Caki2 (cell line): ENCODE measurements at places on chromosomes 4 and X.

GRCh38 chr4:170875868-170876267 is 786.1 kb upstream of the AADAT start:
- no peak for DNase-seq

DNA sequence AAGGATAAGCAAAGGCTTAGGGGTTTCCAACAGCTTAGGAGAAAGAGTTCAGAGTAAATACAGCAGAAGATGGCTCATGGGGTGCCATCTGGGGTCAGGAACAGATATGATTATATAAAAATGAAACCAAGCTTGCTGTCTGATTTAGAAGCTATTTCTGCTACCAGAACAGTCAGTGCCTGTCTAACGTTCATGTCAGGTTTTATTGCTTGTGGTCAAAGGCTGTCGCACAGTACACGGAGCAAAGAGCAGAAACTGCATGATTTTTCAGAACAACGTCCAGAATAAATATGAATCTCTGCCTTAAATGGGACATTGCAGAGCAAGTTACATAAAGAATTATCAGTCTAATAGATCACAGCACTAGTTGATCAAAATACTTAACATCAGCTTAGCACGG is 17.4 kb downstream of the CETN2 start:
- DNase-seq: no peak

DNA sequence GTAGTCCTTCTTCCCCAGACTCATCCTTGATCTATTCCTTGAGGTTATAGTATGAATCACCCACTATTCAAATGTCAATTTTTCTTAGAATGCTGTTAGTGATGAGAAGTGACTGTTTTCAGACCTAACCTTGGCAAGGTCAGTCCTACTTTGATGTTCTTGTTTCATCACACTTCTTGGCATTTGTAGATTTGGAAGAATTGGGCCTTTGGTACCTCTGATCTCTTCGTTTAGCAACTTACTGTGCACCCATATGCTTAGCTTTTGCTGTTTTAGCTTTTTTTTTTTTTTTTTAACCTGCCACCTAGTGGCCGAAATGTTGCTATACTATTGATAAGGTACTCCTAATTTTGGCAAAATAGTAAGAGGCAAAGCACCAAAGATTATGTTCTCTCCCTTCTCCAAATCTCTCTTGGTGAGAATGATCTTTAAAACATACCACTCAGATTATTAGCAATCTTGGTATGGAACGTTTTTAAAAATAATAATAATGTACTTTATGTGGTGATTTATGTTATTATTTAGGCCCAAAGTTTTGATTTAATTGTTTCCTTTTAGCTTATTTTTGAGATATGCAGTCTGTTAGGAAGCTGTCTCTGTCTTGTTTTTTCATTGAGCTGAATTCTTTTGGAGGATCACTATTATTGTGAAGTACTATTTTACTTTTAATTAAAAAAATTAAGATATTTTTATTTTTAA is 16.6 kb downstream of the DCK start:
- DNase-seq: peak; percentile 44

DNA sequence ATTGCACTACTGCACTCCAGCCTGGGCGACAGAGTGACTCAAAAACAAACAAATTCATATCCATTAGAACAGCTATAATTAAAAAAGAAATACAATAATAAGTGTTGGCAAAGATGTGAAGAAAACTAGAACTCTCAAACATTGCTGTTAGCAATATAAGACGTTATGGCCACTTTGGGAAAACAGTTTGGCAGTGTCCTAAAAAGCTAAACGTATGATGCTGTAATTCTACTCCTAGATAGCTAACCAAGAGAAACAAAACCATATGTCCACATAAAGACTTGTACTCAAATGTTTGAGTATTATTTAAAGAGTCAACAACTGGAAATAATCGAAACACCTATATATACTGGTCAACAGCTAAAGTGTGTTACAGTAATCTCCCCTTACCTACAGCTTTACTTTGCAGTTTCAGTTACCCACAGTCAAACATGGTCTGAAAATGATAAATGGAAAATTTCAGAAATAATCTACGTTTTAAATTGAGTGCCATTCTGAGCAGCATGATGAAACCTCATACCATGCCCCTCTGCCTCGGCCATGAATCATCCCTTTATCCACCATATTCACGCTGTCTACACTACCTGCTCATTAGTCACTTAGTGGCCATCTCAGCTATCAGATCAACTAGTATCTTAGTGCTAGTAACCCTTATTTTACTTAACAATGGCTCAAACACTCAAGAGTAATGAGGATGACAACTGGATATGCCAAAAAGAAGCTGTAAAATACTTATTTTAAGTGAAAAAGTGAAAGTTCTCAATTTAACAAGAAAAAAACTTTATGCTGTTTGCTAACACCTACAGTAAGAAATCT is 4.9 kb downstream of the ELF2 start:
- peak; percentile 50 for DNase-seq

GRCh38 chr4:71288875-71289274 is 49.9 kb upstream of the SLC4A4 start:
- no peak for DNase-seq

DNA sequence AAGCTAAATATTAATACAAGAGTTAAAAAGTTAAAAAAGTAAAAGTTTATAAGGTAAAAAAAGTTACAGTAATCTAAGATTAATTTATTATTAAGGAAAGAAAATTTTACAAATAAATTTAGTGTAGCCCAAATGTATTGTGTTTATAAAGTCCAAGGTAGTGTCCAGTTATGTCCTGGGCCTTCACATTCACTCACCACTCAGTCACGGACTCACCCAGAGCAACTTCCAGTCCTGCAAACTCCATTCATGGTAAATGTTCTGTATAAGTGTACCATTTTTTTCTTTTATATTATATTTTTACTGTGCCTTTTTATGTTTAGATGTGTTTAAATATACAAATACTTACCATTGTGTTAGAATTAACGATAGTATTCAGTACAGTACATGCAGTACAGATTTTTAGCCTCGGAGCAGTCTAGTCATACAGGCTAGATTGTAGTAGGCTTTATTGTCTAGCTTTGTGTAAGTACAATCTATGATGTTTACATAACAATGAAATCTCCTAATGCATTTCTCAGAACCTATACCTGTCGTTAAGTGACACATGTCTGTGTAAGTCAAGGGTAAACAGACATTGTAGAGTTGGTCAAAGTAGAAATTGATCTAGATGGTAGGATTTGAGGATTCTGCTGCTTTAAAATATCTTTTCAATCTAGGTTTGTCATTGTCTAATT is 197.7 kb downstream of the GC start:
- no peak for DNase-seq

DNA sequence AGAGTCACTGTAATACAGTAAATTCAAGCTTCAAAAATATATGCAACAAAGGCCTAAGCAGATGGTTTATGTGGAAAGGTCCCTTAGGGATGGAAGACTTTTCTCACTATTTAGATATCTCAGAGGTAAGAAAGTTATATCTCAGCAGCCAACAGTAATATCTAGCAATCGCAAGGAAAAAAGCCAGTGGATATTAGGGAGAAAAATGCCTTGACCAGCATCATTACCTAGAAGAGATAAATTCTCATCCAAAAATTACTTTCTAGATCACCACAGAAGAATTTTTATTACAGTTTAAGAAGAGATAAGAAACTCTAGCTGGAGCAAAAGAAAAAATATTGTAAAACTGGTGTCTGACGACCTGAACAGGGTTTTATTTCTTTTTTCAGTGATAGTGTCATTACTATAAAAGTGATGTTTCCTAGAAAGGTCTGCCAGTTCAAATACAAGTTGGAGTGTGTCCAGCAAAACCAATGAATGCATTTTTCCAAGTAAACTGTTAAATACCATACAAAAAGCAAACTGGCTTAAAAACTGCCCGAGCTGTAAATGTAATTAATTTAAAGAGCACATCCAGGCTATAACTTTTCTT is 100.0 kb downstream of the ATP11C start:
- DNase-seq: no peak

DNA sequence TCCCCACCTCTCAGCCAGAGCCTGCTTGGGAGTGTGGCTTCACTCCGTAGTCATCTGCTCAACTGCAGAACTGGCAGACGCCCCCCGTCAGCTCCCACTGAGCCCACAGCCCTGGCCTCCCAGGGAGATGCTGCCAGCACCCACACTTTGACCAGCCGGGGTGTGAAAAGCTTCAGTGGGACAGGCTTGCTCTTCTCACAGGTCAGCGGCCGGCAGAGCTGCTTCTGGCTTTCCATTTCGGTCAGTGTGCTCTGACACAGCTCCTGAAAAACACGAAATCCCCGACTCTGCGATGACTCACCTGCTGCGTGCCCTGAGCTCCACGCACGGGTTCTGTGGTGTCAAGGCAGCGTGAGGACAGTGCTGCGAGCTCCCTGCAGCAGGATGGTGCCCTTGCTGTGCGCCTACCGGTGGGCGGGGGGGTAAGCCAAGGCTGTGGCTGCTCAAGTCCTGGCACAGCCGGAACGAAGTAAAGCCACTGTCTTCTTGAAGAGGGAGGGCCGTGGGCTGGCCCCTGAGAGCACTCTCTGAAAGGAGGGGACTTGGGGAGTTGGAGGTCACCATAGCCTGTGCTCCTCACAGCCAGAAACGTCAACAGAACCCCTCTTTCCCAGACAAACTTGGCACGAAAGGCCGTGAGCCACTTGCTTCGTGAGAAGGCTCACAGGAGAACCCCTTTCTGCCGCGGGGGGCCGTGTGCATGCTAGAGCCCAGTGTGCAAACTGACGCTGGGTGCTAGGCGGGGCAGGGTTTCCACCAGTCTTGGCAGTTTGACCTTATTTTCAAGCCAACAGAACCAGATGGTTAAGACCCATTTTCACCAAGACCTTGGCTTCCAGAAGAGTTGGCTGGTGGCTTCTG is 23.6 kb downstream of the NOP14 start:
- DNase-seq: no peak

GRCh38 chr4:99863804-99864203 is 30.4 kb downstream of the LAMTOR3 start:
- DNase-seq: no peak

GRCh38 chrX:12892716-12893115 is 13.7 kb upstream of the TLR8 start:
- no peak for DNase-seq

DNA sequence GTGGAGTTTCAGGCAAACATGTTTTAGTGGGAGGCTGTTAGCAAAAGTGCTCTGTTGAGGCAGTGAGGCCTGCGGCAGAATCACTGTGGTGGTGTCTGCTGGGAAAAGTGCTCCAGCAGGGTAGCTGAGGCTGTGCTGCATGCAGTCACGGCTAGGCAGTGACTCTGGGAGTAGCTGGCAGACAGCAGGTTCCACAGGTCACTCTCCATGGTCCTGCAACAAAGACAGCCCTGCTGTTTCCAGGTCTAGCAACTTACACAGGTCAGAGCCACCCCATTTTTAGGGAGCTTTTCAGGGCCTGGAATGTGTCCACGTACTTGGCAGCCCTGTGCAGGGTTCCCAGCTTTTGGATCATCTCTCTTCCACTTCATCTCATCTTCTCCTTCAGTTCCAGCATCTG is 184.3 kb downstream of the NAA11 start:
- DNase-seq: no peak

DNA sequence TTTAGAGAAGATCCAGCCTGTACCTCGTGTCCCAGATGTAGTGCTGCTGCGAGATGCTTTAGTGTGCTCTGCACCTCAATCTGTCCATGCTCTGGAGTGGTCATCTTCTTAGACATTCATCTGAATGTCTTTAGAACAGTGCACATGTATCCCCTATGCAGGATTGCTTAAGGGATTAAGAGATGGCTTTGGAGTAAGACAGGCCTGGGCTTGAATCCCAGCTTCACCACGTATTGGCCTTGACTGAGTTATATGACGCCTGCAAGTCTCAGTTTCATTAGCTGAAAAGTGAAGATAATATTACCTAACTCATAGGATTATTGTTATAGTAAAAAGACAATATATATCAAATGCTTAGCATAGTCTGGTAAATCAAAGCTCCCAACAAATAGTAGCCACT is 98.3 kb downstream of the NFKB1 start:
- no peak for DNase-seq

- peak; percentile 26 for DNase-seq
Measured at GRCh38 chr4:184347251-184348239, 126.8 kb downstream of the IRF2 start.

DNA sequence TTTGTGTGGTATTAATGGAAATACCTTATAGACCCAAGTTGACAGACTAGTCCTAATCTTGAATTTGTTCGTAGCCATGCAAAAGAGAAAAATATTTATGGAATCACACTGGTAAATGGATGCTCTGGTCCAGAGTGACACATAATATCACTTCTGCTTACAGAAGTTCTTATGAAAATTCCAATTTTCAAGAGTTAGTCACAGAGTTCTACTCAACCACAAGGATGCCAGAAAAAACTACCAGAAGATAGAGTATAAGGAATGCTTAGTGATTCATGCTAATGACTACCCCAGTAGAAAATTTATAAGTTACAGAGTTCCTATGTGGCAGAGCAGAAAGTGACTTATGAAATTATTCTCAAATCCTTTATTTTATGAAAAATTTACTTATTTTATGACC is 1384.8 kb downstream of the FAM133A start:
- no peak for DNase-seq

GRCh38 chr4:22179124-22179874 is 230.7 kb upstream of the KCNIP4 start:
- DNase-seq: peak; percentile 20

- no peak for DNase-seq
Measured at GRCh38 chr4:164606478-164606877, 147.5 kb upstream of the SMIM31 start.

- DNase-seq: no peak
Measured at GRCh38 chr4:152369203-152369901, 166.5 kb downstream of the FBXW7 start.

GRCh38 chr4:116387937-116388474 is 697.4 kb downstream of the TRAM1L1 start:
- DNase-seq: no peak

- peak; percentile 64 for DNase-seq
Measured at GRCh38 chr4:150079081-150079581, 886 bp downstream of the DCLK2 start.

GRCh38 chrX:81390237-81390636 is 188.3 kb downstream of the SH3BGRL start:
- no peak for DNase-seq

DNA sequence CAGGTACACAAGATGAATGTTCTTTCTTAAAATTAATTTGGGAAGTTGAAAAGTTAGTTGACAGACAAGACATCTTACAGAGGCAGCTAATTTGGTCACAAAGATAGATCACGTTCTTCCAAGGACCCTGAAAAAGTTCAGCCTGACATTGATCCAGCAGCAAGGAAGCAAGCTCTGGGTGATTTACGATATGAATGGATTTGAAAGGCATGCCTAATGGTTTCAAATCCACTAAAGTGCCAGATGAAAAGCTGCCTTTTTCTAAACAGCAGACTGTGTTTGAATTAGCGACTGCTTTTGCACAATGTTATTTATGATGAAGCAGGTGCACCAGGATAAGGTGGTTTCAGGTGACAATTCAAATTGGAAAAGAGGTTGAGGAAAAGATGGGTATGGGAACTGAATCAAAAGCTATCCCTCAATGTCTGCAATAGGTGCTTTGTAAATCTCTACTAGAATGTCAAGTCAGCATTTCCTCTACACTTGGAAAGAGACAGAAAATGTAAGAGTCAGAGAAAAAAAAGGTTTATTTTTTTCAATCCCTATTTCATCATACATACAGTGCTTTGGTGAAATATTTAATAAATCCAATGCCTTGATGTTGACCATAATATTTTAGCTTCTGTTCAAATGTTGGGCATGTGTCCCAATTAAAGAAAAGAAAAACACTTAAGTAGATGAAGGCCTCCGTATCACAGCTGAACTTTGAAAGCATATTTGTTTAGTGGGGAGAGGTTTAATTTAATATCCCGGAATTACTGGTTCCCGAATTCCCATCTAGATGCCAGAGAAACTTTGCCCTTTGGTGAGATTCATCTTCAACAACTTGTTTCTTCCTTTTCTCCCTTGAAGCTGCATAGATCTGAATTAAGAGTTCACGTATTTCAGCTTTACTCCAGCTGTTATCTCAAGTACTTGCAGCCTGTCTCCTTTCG is 6.0 kb downstream of the RASGEF1B start:
- DNase-seq: no peak
